ENCODE measurements at places on chromosomes 16 and 17.

DNA sequence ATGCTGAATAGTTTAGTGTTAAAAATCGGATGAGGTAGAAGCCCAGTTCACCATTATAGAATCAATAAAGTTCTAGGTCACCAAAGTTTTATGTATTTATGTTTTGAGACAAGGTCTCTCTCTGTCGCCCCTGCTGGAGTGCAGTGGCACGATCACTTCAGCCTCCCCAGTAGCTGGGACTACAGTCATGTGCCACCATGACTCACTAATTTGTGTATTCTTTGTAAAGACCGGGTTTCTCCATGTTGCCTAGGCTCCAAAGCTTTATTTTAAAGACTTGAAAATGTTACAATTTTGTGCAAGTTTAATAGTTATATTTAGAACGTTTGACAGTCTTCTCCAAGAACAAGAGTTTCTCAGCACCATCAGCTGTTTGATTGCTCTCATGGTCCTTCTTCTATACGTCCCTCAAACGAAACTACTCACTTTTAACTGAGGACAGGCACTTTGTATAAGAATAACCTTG is 32.1 kb downstream of the NDE1 start:
- DNase-seq: no peak

GRCh38 chr17:44287651-44288050 is 19.7 kb upstream of the SLC4A1 start:
- DNase-seq: no peak

- peak; percentile 90 for DNase-seq
Observed at GRCh38 chr17:58083491-58084316, 485 bp downstream of the DYNLL2 start.

- no peak for DNase-seq
Observed at GRCh38 chr16:78953526-78953925, 647.0 kb downstream of the MAF start.

GRCh38 chr16:58537124-58537906 is 22.0 kb downstream of the SETD6 start:
- no peak for DNase-seq

GRCh38 chr17:28338056-28338768 is 2.7 kb downstream of the TNFAIP1 start:
- DNase-seq: no peak

GRCh38 chr16:85269165-85269564 is 156.9 kb upstream of the CIBAR2 start:
- no peak for DNase-seq

DNA sequence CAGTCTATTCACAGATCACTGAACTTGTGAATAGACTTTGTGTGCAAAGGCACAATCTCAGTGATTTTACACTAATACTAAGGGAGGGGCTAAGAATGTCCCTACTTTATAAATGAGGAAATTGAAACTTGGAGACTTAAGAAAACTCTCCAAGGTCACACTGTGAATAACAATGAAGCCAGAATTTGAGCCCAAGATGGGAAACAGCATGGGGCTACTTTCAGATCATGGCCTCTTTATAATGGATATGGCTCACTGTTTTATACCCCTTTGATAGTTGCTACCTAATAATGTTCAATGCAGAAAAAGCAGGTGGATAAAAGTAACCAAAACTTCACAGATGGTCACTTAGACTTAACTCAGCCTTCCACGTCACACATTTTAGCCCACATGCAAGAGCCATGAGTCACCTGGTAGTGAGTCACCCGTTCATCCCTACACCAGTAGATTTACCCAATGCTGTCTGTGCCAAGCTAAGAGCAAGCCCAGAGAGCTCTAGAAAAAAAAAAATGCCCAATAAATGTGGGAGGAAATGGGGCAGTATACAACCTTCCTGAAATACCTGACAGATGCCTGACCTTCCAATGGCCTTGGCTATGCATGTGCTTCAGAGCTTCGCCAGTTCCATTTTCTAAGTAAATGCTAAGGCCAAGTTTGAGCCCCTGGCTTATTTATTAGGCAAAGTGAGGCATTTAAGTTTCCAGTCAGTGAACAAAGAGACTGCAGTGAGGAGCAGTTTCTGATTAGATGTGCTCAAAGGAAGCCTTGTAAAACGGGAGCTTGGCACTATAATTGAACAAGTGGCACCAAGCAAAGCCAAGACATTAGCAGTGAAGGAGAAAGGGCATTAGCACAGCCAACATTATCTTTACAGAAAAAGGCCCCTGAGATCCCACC is 219.7 kb downstream of the TMEM114 start:
- DNase-seq: no peak

DNA sequence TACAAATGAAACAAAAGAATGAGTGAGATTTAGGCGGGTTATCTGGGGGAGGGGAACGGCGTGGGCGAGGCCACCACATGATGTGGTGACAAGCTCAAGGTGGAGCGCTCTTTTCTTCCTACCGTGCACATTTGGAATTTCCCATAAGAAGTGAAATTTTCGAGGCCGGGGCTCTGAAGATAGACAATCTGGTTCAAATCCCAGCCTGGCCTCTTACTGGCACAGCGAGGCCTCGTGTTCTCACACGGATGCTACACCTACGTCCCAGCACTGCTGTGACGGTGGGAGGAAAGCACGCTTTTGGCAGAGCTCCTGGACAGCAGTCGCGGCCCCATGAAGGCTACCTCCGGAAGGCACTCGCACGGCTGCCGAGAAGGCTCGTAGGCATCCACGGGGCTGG is 25.2 kb downstream of the ZDHHC7 start:
- DNase-seq: no peak

- DNase-seq: no peak
Observed at GRCh38 chr16:46961373-46962353, 11.8 kb downstream of the DNAJA2 start.

DNA sequence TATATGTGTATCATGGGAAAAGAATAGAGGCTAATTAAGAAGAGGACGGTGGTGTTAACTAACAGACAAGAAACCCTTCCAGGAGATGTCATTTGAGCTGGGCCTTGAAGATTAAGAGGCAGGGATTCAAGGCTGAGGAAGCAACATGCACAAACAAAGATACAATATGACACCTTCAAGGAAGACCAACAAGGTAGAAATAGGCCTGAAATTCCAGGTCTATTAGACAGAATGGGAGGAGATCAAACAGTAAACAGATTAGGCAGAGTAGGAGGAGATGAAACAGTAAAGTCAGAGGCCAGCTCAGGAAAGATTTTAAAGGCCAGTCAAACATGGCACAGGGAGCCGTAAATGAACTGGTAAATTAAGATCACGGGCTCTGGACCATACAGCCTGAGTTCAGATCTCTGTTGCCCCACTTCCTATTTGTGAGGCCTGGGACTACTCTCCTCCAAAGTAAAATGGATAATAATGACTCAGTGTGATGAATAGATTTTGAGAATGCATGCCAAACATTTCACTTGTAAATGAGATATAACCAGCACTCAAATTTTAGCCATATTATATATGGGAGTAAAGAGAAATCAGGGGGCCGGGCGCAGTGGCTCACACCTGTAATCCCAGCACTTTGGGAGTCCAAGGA is 38.9 kb downstream of the USP31 start:
- DNase-seq: no peak

GRCh38 chr16:72424757-72425156 is 252.8 kb upstream of the PMFBP1 start:
- DNase-seq: no peak

GRCh38 chr16:46845952-46846351 is 15.0 kb upstream of the C16orf87 start:
- DNase-seq: peak; percentile 21

Measured in esophagus muscularis mucosa (tissue), 4 donors.